CD4-positive, alpha-beta T cell treated with Interleukin-21 for 1 hour (primary cell): ENCODE measurements at places on chromosomes 3 and 15.

DNA sequence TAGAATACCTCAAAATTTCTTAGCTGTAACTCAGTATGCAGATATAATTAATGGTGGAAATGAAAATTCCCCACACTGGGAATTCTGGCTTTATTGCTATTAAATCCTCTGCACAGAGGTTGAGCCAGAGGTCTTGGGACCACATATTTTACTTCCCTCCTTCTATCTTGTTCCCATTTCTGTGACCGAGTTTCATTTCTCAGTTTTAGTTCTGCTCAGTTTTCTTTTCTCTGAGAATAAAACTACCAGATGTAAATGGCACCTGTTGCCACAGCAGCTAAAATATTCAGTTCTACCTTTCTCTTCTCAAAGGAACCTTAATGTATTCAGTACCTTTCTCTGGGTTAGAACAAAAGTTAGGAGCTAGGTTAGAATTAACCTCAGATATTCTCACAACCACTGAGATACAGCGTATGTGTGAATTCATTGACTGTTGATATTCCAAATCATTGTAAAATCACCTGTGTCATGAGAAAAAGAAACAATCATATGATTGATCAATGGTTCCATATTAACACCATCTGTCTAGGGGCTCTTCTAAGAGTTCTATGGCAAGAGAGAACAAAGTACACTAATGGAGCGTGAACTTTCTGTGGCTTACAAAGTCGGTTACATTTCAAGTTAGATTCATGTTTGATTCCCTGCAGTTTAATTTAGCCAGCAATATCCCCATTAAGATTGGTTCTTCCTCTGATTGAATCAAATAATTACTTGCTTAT is 374.1 kb downstream of the EFHB start:
- no peak for DNase-seq

- no peak for DNase-seq
Observed at GRCh38 chr3:139430493-139430892, 41.0 kb upstream of the COPB2 start.

DNA sequence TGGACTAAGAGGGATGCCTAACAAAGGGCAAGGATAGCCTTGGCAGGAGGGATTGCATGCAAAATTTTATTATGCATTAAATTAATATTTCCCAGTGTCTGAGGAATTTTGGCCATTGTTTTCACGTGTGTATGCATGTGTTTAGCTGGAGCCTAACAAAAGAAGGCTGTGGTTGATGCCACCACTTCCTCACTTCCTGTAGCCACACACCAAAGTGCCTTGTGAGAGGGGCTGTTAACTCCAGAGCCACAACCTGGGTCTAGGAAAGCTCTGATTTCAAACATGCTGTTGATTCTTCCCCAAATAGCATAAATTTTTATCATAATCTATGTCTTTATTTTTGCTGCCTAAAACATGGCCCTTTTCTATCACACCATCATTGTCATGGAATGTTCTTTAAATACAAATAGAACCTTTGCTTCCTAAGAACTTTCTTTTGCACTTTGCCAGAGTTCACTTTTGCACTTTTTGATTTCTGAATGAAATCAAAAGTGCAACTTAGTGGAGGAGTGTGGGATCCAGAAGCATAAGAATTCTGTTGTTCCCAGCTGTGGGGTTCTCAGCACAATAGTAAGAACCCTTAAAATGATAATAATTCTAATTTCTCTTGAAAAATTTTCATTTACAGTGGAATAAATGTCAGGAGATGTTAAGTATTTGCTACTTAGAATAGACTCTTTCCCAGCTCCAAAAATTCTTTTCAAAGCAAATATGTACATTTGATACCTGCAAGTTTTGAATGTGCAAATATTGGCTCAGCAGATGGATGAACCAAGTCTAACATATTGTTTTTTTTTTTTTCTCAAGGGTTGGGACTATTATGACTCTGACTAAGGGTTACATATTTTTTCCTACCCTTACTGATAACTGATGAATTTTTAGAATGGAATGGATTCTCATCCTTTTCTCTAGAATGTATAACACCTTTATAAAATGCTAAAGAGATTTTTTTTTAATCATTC is 35.6 kb upstream of the SPTSSB start:
- peak; percentile 36 for DNase-seq

DNA sequence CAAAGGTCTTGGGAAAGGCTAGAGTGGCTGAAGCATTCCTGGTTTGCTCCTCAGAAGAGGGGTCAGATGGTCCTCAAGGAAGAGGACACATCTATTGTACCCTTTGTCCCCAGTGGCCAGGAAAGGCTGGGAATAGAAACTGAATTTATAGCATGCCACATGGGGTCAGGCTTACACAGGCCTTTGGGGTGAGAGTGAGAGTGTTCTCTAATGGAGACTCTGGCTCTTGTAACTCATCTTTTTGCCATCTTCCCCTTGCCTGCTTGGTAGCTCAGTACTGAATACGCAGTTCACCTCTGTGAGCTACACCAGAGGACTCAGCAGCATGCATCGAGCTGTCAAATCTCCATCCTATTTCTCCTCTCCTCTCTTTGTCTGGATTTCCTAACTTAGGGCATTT is 87.5 kb downstream of the ATP2B2 start:
- DNase-seq, result peak; percentile 23

GRCh38 chr3:175192536-175192935 is 333.4 kb downstream of the NAALADL2 start:
- DNase-seq, result no peak

DNA sequence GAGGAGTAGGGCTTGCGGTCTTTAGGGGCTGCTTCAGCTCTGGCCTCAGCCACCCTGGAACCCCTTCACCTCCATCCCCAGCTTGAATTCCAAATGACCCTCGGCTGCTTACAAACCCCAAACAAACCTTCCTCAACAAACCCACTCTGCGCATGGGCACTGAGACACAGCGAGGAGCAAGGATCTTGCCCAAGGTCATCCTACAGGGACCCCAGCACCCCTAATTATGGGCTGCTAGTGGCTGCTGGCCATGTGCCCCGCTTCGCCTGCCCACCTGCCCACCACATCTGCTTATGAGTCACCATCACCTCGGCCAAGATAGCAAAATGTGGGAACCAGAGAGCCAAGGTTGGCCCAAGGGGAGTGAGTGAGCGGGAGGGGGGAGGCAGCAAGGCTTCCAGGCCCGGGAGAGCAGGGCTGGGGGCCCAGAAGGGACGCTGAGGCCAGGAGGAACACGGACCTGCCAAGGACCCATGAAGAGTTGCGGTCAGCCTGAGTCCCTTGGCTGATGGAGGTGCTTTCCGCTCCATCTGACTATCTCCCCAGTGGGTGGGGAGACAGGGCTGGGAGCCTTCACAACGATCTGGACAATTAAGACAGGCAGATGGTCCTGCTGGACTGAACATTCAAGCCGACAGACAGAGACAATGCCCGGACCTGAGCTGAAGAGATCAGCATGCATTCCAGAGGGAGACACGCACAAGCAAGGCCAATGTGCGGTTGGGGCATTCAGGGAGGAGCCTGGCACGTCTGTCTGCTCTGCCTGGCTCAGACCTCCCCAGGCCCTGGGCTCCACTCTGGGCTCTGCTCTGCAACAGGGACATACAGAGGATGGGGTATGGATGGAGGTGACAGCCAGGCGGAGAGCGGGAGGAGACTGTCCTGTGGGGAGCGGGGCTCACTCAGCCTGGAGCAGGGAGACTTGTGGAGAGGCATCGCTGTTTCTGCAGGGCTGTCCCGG is 10.8 kb upstream of the GRIP2 start:
- no peak for DNase-seq
